ENCODE measurements at places on chromosomes 11 and 22.

- peak; percentile 44 for DNase-seq
These were observed 1.3 kb downstream of the WEE1 start for GRCh38 chr11:9574622-9575259.

DNA sequence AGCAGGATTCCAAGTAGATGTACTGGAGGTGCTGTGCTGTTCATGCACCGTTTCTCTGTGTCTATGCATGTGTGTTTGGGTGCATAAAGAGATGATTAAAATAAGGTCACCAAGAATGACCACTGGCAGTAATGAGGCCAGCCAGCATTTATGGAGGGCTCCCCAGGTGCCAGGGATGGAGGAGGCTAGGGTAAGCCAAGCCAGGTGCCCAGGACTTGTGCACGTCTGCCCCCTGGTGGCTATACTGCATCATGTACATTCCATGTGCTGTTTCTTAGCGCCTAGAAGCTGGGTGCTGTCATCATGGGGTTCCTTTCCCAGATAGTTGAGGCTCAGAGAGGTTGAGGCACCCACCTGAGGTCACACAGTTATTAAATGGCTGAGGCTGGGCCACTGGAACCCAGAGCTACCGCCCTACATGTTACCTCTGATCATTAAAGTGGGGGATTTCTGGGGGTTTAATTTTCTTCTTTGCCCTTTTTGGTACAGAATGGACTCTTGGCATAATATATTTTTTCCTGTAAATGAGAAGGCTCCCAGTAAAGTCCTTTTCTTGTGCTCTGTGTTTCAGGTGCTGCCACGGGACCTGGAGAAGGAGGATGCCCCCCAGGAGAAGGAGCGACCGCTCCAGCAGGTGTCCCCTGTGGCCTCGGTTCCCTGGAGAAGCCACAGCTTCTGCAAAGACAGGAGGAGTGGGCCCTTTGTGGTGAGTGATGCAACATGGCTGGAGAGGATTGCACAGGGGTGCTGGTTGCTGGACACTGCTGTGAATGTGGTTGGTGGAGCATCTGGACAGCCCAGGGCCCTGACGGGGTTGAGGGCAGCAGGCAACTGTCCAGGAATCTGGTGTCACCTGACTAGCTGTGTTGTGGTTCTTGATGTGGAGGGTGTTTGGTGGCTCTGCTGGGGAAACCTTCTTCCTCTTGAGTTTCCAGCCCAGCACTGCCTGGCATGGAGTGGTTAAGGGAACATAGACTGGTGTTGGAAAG lies 96.4 kb downstream of the KIAA1671 start:
- DNase-seq: peak; percentile 6

GRCh38 chr11:16727806-16728205 lies 10.6 kb upstream of the C11orf58 start:
- DNase-seq: no peak

DNA sequence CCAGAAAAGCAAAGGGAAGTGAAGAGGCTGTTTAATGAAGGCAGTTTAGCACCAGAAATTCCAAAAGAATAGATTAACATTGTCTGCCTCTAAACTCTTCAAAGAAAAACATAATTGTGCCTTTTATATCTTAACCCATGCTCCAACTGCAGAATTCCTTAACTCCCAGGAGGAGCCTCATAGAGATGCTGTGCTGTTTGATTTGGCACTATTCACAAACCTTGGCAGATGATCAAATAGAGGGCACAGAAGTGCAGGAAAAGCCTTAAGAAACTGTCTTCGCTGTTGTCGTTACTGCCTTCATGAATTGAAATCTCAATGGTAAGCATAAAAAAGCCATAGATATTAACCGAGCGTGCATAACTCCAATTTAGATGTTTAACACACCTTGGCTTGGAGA lies 124.1 kb upstream of the MPPED2 start:
- no peak for DNase-seq

- no peak for DNase-seq
These were observed 143.6 kb upstream of the TRPC6 start for GRCh38 chr11:101727451-101727850.

DNA sequence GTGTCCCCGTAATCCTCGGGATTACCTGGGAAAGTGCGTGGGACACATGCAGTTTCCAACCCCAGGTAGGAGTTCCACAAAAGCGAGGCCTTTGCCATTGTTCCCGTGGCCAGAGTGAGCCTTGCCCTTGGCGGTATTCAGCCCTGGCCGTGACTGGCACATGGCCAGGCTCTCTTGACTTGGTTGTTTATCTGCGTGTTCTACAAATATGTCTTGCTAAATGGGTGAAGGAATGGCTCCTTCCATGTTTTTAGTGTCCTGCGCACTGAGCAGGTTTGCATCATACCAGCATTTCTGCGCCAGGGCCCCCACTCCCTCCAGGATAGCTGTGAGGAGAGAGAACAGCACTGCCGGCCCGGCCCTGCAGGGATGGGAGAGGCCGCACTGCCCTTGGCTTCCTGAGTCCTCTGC lies 20.0 kb downstream of the POLR3H start:
- DNase-seq: no peak

GRCh38 chr11:110345743-110346142 lies 49.3 kb upstream of the RDX start:
- DNase-seq: peak; percentile 39

DNA sequence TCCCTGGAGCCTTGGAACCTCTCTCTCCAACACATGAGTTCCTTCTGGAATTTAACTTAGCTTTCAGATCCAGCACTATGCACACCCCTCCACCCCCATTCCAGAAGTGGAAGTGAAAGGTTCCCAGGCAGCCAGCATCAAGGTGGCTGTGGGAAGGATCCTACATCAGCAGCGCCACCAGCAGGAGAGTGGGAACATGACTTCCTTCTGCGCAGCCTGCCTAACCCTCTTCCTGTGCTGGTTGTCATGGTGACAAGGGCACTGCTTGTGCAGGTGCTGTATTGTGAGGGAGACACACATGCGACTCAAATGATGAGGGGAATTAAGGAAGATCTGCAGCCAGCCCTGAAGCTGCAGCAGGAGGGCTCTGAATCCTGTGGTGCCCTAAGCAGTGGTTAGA lies 904.5 kb upstream of the API5 start:
- DNase-seq: no peak

- peak; percentile 18 for DNase-seq
These were observed 5.1 kb upstream of the MYRF start for GRCh38 chr11:61747192-61747966.

- DNase-seq: peak; percentile 20
These were observed 20.0 kb downstream of the TRMU start for GRCh38 chr22:46355369-46355995.

All from bone marrow (tissue), 2 donors.